Epithelial cell of proximal tubule (primary cell): ENCODE measurements at places on chromosomes 12 and 14.

GRCh38 chr12:22729957-22730443, 105.0 kb downstream of the ETNK1 start:
- DNase-seq: peak; percentile 94

- DNase-seq: no peak
Observed at GRCh38 chr14:71261206-71261605, 353.9 kb downstream of the PCNX1 start.

GRCh38 chr14:48373981-48374380, 698.6 kb upstream of the MDGA2 start:
- DNase-seq: no peak

DNA sequence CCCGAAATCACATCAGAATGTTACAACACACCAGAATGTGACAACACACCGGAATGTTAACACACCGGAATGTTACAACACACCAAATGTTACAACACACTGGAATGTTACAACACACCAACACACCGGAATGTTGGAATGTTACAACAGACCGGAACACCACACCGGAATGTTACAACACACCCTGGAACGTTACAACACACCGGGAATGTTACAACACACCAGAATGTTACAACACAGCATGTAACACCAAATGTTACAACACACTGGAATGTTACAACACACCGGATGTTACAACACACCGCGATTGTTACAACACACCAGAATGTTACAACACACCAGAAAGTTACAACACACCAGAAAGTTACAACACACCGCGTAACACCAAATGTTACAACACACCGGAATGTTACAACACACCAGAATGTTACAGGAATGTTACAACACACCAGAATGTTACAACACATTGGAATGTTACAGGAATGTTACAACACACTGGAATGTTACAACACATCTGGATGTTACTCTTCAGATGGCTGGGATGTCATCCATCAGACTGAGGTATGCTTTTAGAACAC, 21.1 kb downstream of the CHFR start:
- DNase-seq: peak; percentile 39

- DNase-seq: no peak
Observed at GRCh38 chr14:68779761-68780323, 13.0 kb downstream of the ZFP36L1 start.

GRCh38 chr12:89765959-89766824, 57.6 kb upstream of the ATP2B1 start:
- no peak for DNase-seq

GRCh38 chr12:42585841-42586216, 3.7 kb downstream of the PRICKLE1 start:
- DNase-seq: no peak

DNA sequence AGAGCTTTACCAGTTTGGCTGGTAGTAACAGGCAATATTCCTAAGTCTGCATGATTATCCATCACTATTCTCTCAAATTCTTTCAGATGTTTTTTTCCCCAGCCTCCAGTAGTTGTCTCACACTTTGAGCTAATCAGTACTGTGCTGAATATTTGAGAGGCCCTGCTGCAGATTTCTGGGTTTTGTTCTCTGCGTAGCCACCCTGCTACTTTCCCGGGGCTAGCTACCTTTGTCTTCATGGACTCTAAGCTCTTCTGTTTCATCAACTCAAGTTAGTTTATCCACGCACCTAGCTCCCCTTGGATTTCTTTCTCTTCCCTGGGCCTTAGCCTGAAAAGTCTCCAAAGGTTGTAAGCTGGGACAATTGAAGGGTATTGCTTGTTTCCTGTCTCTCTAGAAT, 73.0 kb downstream of the FUT8 start:
- no peak for DNase-seq

- DNase-seq: no peak
Observed at GRCh38 chr12:121793440-121793837, at the start of gene RHOF. Gene RHOF (minus strand): TSS chr12:121793688. CDS start chr12:121793633, 55 bp downstream.

DNA sequence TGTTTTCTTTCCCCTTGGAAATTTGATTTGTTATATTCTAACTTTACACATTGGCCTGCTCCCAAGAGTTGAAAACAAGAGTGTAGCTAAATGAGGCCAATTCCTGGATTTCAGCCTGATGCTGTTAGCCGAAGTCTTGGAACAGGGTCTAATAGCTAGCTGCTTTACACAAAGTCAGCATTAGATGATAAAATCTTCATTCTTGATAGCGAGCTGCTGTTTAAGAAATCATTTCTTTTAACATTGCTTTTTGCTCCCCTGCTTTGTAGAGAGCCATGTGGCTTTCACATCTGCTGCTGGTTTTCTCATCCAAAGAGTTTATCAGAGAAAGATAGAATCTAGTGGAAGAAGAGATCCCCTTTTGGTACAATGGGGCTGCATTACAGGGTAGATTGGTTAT, 22.3 kb downstream of the FBXW8 start:
- DNase-seq: no peak

DNA sequence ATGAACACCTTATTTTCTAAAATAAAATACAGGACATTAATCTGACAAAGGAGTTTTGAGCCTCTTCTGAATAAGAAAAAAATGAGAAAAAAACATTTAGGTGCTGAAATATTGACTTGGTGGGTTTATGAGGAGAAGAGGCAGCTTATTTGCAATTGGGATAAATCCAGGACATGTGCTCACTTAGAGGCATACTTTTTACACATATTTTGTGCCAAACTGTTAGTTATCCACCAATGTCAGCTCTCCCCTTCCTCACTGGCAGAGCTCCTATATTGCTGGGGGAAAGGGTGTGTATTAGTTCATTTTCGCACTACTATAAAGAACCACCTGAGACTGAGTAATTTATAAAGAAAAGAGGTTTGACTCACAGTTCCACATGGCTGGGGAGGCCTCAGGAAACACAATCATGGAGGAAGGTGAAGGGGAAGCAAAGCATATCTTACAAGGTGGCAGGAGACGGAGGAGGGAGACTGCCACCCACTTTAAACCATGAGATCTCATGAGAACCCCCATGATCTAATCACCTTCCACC, 135.4 kb upstream of the EGLN3 start:
- no peak for DNase-seq

DNA sequence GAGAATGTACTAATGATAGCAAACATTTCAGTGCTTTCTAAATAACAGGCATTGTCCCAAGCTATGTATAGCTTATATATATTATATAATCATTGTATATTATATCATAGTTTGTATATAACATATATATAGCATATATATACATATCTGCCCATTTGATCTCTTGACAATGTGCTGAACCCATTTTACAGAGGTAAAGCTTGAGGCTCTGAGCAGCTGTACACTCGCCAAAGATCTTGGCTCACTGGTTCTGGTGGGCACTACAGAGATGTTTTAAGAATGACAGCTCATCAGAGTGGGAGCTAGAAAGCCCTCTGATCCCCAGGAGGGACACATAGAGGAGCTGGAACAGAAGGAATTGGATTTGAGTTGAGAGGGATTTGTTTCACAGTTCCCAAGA, 68.2 kb upstream of the ACTN1 start:
- no peak for DNase-seq

DNA sequence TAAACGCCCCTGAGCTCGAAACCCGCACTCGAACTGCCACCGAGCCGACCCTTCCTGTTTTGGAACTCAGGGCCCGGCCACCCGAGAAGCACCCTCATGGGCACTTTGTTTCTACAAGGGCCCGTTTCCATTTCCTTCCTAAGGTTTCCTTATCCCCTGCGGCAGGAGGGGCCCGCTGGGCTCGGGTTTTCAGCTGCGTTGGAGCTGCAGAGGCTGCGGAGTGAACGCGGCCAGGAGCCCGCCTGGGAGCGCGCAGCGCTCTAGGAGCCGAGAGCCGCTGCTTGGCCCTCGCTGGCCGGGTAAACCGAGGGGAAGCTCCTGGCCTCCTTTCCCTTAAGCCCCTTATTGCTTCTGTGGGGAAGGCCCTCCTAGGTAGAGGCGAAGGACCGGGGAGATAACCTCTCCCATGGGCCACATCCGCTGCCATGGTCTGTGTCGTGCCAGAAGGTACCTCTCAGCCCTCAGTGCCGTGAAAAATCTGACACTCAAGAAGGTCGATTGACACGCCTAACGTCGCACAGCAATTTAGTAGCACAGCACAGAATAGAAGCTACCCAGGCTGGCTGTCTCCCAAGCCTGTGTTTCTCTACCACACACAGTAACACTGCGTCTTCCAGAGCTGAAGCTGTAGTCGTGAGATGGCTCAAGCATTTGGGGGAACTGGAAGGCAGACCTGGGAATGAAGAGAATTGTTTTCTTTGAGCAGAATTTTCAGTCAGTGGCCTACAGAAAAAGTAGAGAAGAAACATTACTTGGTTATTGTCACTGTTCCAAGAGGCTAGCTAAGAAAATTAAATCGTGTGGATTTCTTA, 12.9 kb upstream of the CALM1 start:
- DNase-seq: no peak

GRCh38 chr12:132302466-132303358, 26.7 kb downstream of the GALNT9 start:
- no peak for DNase-seq

- no peak for DNase-seq
Observed at GRCh38 chr14:95043732-95044462, 113.4 kb downstream of the DICER1 start.

- DNase-seq: no peak
Observed at GRCh38 chr12:20368651-20369304, 441 bp downstream of the PDE3A start.

DNA sequence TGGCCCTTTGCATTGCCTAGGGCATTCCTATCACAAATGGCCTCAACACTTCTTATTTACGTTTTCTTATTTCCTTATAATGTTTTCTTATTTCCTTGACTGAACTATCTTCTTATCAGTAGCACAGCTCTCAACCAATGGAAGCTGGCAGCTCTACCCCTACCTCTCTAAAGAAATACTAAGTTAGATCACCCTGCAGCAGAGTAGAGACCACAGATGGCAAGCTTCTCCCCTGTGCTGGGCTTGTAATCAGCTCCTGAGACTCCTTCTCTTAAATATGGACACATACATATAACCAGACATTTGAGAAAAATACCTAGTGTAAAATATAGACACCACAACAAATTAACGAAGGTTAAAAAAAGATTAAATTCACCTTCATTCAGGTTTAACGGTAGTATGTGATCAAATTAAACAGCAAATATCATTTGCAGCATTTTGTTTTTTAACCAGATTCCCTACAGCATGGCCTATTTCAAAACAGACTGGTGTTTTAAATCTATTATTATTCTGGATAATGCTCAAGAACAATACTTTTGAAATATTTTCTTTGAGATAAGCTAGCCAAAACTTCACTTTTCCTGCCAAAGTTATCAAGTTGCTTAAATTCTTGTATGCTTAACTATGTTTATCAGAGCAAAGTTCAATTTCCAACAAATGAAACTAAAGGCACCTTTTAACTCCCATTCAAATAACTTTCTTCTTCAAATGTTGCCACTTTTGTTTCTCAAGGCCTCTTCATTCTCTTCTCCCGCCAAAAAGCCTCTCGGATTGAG, 54.3 kb downstream of the SLC41A2 start:
- DNase-seq: no peak

GRCh38 chr12:54038284-54038870, 5.5 kb downstream of the HOXC5 start:
- no peak for DNase-seq
